ENCODE measurements at places on chromosomes 11 and 22.
A peak's percentile ranks its signal among the peaks of the same experiment; 100 is the strongest.

DNA sequence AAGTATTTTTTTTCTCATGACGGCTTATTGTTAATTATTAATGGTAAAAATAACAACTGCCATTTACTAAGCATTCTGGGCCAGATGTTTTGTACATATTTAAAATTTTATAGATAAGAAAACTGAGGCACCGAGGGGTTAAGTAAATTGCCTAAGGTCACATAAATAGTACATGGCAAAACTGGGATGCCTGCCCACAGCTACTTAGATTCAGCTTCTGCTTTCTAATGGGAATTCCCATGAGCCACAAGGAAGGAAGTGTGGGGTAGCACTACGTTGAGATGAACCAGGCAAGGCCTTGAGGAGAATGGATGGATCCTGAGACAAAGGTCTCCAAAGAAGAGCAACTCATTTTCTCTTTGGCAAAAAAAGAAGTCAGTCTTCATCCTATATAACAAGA, 11.9 kb upstream of the PHF21A start:
- DNase-seq = no peak

- DNase-seq = no peak
These were observed 332.6 kb upstream of the CHORDC1 start for GRCh38 chr11:90555477-90555876.

DNA sequence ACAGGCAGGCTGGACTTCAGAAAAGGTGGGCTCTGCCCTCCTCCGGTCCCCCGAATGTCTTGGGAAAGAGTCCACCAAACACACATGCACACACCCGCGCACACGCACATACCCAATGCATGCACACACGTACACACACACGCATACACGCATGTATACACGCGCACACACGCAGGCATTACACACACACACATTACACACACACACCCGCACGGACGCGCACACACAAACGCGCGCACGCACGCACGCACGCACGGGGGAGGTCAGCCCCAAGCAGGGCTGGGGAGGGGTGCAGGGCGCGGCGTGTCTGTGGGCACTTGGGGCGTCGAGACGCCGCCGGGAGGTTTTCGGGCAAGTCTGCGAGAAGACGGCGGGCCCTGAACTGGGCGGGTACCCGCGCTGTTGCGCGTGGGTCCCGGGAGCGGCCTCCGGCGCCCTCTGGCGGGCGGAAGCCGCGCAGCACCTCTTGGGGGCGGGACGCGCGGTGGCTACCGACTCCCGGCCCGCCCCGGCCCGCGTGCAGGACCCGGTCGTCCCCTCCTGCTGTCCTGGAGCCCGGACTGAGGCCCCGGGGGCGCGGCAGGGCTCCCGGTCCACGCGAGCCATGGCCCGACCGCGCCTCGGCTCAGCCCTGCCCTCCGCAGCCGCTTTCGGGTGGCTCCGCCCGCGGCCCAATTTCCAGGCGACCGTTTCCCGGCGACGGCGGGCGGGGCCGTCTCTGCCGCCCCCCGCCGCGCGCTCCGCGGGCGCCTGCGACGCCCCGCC, 3.6 kb downstream of the SEPTIN5 start:
- DNase-seq = peak; percentile 72

- DNase-seq = no peak
These were observed 151.7 kb downstream of the ATXN10 start for GRCh38 chr22:45823336-45823735.

GRCh38 chr22:46303347-46303965, 6.8 kb downstream of the GTSE1 start:
- DNase-seq = no peak

GRCh38 chr22:20275836-20276235, 7.7 kb upstream of the RTN4R start:
- no peak for DNase-seq

DNA sequence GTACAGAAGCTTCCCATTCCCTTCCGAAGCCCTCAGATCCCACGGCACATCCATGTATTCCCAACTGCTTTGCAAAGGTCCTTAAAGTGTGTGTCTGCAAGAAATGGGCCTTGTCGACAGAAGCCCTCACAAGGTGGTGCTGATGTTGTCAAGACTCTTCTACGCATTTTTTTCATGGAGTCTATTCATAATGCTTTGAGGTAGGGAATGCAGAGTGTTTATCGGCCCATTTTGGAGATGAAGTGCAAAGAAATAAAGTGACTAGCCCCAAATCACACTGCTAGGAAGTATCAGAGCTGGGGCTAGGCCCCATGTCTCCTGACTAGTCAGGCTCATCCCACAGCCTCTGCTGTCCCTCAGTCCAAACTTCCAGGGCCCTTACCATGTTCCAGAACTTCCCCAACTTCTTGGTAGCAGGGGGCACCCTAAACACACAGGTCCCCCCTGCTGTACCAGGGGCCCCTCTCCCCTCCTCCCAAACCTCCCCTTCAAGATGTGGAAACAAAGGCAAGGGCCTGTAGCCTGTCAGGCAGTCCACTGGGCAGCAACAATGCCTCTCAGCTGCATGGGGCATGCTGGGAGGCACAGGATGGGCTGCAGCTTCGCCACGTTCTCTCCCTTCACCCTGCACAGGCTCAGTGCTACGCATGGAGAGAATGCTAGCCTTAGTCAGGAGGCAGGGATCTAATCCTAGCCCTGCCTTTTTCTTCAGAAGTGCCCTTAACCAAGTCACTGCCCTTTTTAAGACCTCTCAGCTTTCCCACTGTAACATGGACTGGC, 7.8 kb downstream of the IL18BP start:
- DNase-seq = no peak

- DNase-seq = no peak
These were observed 960 bp downstream of the TSSC4 start for GRCh38 chr11:2401436-2401984.

DNA sequence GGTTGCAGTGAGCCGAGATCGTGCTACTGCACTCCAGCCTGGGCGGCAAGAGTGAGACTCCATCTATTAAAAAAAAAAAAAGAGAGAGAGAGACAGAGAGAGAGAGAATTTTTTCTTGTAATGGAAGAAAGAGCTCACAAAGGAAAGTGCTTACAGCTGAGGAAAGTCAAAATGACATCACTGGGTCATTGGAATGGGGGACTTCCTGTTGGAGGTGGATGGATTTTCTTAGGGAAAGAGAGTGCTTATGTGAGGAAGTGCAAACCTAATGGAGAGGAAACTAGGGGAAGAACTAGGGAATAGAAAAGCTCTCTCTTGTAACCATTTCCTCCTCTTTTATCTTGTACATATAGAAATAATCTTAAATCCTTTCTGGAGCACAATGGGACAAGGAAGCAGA, 6.3 kb upstream of the PIWIL4 start:
- DNase-seq = no peak

DNA sequence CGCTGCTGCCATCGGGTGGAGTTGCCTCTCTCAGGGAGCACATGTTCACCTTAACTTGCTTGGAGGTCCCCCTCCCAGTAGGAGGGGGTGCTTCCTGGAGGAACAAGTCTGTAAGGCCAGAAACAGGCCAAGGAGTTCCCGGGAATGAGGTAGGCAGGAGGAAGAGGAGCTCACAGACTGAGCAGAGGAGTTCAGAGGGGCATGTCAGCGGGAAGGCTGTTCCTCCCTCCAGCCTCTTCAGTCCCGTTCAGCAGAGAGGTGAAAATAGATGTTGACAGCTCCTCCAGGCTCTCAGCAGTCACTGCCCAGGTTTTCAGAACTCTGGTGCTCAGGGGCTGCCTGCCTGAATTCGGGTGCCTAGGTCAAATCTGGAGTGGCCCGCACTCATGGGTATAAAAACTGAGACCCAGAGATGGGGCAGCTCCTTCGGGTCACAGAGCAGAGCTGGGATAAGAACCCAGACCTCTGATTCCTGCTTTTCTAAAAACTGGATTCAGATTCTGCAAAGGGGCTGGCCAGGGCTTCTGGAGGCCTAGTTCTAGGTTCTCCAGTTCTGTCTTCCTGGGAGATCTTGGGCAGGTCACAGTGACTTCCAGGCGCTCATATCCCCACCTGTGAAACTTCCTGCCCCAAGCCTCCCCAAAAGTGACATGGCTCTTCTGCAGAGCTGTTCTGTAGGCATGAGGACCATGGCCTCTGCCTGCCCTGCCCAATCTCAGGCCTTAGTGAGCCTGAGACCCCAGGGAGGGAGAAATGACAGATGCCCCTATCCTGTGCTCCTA, 18.3 kb downstream of the ATG16L2 start:
- DNase-seq = no peak

DNA sequence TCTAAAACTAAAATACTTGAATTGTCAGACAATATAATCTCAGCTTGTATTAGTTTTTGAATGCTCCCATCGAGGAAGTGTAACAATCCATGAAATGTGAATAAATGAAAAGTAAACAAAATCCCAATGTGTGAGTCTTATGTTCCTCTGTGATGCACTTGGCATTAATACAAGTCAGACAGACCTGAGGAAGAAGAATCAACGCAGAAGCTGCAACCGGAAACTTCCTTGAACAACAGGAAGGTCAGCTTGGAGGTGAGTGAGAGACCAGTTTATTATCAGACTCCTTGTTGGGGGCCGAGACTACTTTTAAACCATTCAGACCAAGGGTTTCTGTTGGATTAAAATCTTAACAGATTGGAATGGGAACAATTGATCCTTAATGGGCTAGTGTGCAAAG, 24.2 kb downstream of the NUP50 start:
- DNase-seq = no peak

GRCh38 chr11:126542334-126543015, 187.0 kb downstream of the ST3GAL4 start:
- DNase-seq = no peak

GRCh38 chr11:123429913-123430720, at the start of gene GRAMD1B:
GRAMD1B (plus strand) TSS chr11:123430269; CDS start chr11:123430793, 524 bp downstream.
- DNase-seq = peak; percentile 74

DNA sequence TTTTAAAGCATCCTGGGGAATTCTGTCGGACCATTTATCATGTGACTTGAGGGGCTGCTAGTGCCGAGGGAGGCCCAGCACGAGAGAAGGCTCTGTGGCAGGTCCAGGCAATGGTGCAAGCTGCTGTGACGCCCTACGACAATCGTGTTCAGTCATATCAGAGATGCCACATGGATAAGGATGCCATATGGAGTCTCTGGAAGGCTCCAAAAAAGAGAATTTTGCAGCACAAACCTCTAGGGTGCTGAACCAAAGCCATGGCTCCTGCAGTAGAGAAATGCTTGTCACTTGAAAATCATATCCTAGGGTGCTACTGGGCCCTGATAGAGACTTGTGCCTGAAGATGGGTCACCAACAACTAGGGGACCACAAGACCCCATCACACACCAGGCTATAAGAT, 6.7 kb upstream of the CD6 start:
- no peak for DNase-seq

GRCh38 chr11:117664897-117665296, 132.1 kb downstream of the DSCAML1 start:
- DNase-seq = no peak

DNA sequence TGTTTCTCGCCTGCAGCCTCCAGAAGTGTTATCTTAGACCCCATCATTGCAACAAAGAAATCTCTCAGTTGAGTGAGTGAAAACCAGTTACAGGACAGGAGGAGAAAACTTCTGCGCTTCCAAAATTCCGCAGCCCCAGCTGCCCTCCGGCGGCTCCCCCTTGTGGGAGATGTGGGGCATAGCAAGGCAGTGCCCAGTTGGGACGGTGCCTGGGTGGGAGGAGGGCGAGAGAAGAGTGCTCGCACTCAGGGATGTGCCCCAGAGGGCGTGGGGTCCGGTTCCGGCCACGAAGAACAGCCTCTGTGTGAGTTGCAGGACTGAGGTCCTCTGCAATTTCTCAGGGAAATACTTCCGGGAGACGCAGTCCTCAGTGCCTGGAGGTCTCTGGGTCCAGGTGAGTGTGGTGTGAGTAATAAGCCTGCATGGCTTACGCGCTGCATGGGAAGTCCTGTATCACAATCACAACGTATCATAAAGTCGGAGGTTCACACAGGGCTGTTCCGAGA, 87.0 kb upstream of the BLID start:
- peak; percentile 3 for DNase-seq

DNA sequence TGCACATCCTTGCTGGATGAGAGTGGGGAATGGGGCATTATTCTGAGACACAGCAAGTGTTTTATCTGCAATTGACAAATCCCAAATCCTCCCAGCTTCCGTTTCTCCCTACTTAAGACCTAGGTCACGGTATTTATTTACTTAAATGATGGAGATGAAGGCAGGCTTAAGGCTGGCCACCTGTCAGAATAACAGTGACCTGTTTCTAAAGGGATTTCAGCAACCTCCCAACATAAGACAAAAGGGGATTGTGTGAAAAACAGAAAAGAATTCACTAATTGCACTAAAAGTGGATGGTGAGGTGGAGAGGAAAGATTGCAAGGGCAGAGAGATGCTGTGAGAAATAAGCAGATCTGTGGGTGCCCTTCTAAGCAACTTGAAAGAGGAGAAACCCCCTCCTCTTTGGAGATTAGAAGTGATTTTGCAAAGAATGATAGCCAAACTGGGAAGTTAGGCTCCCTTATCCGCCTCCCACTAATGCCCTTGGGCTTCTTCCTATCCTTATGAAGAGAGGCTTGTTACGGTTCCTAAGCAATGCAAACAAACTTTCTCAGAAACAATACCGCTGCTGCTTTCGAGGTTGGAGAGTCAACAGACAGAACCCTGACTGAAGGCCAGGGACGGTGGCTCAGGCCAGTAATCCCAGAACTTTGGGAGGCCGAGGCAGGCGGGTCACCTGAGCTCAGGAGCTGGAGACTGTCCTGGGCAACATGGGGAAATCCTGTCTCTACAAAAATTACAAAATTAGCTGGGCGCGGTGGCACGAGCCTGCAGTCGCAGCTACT, 84.3 kb downstream of the ARL14EP start:
- DNase-seq = no peak

DNA sequence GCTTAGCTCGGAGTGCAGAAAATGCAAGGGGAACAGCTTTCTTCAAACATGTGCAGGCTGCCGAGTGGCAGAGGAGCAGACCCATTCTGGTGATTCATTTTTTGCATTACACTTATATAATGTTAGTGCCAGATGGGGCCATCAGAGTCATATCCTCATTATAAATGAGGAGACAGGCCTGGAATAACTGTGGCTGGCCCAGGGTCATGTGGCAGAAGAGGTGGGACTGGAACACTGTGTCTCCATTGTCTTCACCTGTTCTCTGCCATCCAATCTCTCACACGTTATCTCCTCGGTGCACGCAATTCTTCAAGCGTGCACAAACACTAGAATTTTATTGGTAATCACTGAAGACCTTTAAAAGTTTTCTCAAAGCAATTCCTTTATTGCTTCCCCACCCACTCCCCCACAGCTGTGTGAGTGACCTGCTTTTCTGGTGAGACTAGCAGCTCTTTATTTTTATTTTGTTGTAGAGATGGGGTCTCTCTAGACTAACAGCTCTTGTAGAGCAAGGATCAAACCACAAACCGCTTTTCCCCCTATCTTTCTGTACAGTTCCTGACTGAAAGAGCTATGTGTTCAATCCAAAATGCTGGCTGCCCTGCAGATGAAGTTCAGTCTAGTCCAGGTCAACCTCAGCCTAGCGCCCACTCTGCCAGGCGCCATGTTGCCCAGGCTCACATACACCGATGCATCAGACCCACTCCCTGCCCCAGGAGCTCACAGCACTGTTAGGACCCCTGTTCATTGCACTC, 75.3 kb downstream of the ST3GAL4 start:
- no peak for DNase-seq

- DNase-seq = no peak
These were observed 326.5 kb upstream of the B3GAT1 start for GRCh38 chr11:134738581-134738980.

All from stimulated activated naive CD4-positive, alpha-beta T cell treated with Interleukin-2 at 50 U/mL for 16 hours (primary cell).